Stimulated activated CD8-positive, alpha-beta memory T cell treated with anti-CD3 and anti-CD28 coated beads, Interleukin-4, amount 100 ng/mL, for 48 hours (primary cell): ENCODE measurements at places on chromosomes 7 and 10.

- DNase-seq, result no peak
These were observed 53.2 kb downstream of the ADRB1 start for GRCh38 chr10:114096864-114097263.

DNA sequence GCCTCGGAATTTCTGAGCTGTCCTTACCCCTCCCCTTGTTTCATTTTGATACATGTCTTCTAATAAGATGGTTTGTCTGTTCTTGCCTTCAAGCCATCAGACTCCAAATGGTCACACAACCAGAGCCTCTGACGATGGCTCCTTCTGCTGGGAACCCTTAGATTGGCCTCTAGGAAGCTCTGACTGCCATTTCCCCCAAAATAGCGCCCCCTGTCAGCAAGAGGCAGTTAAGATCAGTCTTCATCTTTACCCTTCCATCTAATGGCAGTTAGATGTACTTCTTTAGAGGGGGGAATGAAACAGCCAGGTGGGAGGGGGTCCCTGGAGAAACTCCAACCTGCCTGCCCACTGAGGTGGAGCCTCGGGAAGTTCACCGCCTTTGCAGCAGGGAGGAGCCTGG is 85.8 kb upstream of the GPR22 start:
- no peak for DNase-seq

GRCh38 chr10:103517234-103518085 is 24.0 kb downstream of the NEURL1 start:
- DNase-seq, result no peak

- DNase-seq, result no peak
These were observed 85.3 kb upstream of the DIP2C start for GRCh38 chr10:774661-775244.

- no peak for DNase-seq
These were observed 101.3 kb downstream of the STRA8 start for GRCh38 chr7:135334830-135335543.

- DNase-seq, result no peak
These were observed 288.9 kb downstream of the BBS9 start for GRCh38 chr7:33418251-33418701.

DNA sequence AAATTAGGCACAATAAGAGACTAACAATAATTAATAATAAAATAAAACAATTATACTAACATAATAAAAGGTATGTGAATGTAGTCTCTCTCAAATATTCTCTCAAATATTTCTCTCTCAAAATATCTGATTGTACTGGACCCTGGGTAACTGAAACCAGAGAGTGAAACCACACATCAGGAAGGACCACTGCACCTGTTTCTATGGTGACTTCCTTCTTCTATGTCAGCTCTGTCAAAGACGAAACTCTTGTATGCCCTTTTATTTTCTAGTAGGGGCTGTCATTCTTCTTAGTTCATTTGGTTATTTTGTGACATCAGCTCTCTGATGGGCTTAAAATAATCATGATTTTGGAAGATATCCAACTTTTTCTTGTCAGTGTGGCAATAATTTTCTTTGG is 428.0 kb upstream of the TPK1 start:
- DNase-seq, result no peak

DNA sequence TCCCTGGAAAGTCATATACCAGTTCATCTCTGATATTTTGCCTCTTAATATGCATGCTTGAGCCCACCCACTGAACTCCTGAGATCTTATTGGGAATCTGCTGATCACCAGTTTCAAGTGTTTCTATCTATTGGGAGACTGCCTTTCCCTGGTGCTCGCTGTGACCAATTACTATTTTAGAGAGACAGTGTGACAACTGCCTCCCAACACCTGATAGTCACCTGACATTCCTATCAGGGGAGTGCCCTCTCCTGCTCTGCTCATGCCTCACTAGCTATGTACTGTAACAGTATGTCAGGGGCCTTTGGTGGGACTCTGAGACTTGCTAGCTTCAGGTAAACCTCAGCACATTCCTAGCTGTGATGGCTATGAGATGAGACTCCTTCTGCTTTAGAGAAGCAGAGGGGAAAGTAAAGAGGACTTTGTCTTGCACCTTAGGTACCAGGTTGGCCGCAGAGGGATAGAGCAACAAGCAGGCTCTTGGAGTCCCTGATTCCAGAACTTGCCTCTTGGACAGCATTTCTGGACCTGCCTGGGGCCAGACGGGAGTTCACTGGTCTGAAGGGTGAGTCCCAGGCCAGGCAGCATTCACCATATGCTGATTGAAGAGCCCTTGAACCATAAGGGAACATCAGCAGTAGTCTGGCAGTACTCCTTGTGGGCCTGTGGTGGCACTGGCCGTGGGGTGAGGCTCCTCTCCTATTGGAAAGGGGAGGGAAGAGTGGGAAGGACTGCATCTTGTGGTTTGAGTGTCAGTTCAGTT is 34.4 kb upstream of the ARHGAP12 start:
- DNase-seq, result no peak

GRCh38 chr10:58157076-58157766 is 110.5 kb downstream of the IPMK start:
- DNase-seq, result no peak

GRCh38 chr10:43231523-43232078 is 35.3 kb downstream of the RASGEF1A start:
- peak; percentile 37 for DNase-seq

- no peak for DNase-seq
These were observed 82.7 kb downstream of the MYL10 start for GRCh38 chr7:101546308-101546936.

DNA sequence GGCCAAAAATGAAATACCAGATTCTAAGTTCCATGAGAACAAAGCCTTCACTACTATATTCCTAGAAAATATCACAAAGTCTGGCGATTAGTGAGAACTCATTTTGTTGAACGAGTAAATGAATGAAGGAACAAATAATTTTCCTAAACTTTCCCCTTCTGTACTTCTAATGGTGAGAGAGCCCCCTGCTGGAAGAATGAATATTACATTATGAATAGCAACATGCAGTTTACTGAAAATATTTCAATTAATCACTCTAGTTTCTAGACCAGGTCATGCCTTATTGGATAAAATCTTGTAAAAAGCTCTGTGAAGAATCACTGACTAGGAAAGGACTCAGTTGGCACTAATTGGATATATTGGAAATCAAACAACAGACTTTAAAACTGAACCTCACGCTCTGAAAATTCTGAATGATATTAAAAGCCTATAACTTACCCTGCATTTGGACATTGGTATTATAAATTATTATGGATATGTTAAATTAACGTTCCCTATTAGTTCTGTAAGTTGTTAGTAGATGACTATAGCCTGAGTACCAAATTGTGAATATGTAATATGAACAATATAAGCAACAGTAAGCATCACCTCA is 32.4 kb upstream of the MTPN start:
- no peak for DNase-seq

DNA sequence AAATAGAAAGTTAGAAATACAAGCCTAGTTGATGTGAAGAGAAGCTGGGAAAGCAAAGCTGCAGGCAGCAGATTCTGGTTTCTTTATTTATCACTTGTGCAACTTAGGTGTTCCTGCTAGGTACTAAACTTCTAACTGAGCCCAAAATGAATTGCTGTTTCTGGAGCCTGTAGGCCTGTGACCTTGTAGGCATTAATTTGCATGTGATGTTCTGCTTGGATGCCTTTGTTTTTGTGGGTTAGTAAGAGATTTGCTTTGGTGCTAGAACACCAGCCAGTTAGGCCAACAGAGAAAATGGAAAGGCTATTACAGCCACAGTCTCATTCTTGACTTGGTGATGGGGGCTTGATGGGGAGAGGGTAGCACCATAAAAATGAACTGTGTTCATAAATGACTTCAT is 370.7 kb downstream of the PPP1R3A start:
- no peak for DNase-seq

DNA sequence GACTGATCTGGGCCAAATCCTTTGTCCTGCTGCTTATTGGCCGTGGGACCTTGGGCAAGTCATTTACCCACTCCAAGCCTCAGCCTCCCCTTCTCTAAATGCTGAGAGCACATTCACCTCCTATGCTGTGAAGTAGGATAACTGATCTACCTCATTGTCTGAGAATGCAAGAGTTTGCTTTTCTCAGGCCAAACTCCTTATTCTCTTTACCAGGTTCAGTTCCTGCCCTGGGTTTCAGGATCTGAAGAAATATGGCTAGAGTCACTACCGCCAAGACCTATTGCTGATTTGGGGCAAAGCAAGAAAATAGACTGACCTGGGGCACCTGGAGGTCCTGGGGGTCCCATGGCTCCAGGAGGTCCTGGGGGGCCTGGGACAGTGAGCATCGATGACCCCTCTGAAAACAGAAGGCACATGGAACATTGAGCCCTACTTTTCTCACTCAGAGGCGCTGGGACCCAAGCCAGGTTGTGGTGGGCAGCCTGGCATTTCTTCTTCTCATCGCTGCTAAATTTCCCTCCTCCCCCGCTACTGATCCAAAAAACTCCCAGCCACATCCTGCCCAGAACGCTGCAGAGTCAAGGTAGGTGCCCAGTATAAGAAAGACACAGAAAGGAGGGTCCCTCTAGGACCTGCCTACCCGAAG is 42.4 kb downstream of the COL17A1 start:
- no peak for DNase-seq

- DNase-seq, result no peak
These were observed 165.0 kb downstream of the SLIT1 start for GRCh38 chr10:97020452-97021400.

GRCh38 chr10:97690133-97690532 is 3.1 kb upstream of the AVPI1 start:
- DNase-seq, result no peak

- DNase-seq, result no peak
These were observed 46.9 kb downstream of the MINDY3 start for GRCh38 chr10:15813415-15813814.

DNA sequence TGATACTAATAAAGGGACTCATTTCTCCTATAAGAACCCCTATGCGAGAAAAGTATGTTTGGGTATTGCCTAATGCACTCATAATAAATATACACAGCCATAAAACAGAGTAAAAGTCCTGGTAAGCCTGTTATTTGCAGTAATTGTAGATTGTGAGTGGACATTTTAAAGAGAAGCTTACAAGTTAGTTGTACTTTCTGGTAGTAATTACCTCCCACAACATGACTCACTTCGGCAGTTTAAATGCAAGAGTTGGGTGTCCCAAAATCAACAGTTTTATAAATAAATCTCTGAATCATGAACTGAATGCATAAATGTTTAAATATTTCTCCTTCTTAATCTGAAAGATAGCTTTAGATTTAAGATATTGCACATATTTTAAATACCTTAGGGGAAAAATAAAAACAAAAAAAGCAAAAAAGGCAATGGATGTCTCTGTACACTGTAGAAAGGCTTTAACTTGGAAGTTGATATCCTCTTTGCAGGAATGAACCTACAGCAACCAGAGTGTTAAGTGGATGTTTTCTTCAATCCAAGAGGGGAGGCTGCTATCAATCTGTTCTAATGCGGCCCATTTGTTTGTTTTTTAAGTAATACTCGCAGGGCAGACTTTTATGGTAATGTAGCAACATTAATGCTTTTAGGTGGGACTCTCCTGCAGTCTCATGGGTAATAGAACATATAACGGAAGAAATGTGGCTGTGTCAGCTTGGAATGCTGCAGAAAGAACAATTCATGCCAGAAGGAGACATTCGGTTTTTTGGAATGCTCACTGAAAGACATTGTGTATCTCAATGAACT is 57.3 kb upstream of the ZEB1 start:
- no peak for DNase-seq

- no peak for DNase-seq
These were observed 19.6 kb upstream of the SCIN start for GRCh38 chr7:12550956-12551355.

- no peak for DNase-seq
These were observed 272.7 kb downstream of the HDAC9 start for GRCh38 chr7:18768256-18768655.

- no peak for DNase-seq
These were observed 386.1 kb upstream of the COBL start for GRCh38 chr7:51702673-51703072.
